ENCODE measurements at places on chromosomes 2 and 18. TPM values are rescaled to one million over a fixed set of nuclear protein-coding genes. Genes with fewer than 3 reads are reported as not detected.

Gene CDH7
- total RNA-seq = 0.40 TPM

Gene CFAP210
- 3.3 TPM for total RNA-seq

Gene SATB2
- total RNA-seq = 2.9 TPM

Gene RAX
- not detected for total RNA-seq

Gene RGPD3
- 0.71 TPM for total RNA-seq

Gene DSC3
- total RNA-seq = 0.51 TPM

Gene TMEM37
- total RNA-seq = 11.5 TPM

Gene NEURL3
- total RNA-seq = 0.31 TPM

GRCh38 chr2:86249579-86250391 lies 50.5 kb downstream of the MRPL35 start:
- peak; percentile 36 for DNase-seq

- DNase-seq = no peak
Measured at GRCh38 chr2:241198381-241199279, 10.2 kb downstream of the ANO7 start.

- no peak for DNase-seq
Measured at GRCh38 chr2:96832408-96832753, 11.4 kb downstream of the ANKRD23 start.

- no peak for DNase-seq
Measured at GRCh38 chr2:227164763-227165291, 403 bp downstream of the COL4A3 start.

- no peak for DNase-seq
Measured at GRCh38 chr2:53549497-53549896, 218.1 kb upstream of the CHAC2 start.

DNA sequence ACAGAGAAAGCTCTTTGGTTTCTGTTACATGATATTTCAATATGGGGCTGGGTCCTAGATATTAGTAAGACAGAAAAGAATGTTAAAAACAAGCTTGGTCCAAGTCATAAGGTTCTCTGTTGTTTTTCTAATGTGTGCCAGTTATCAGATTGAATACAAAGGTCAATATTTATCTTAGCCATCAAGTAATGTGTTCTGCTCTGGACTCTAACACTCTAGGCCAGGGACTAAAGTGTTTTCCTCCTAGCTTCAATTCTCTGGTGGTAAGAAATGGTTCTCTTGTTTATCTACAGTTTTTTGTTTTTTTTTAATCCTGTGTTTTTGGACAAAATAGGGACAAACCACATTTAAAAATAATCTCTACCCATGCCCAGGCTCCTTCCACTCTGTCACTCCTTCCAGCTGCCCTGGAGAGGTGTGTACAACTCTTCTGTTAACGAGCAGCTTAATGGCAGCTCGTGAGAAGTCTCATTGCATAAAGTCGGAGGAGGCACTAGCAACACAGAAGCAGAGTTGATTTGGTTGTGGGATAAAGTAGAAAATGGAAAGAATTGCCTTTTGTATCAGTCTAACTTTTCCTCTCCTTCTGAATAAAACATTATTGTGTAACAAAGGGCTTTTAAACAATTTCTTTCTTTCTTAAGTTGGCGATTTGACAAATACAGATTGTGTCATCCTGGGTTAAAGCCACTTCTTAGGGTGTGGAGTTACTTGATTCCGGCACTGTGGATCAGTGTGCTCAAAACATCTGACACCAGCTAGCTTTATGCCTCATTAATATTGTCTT lies 8.0 kb upstream of the SESTD1 start:
- DNase-seq = peak; percentile 47

GRCh38 chr2:1026141-1026540 lies 75.5 kb downstream of the SNTG2 start:
- no peak for DNase-seq

DNA sequence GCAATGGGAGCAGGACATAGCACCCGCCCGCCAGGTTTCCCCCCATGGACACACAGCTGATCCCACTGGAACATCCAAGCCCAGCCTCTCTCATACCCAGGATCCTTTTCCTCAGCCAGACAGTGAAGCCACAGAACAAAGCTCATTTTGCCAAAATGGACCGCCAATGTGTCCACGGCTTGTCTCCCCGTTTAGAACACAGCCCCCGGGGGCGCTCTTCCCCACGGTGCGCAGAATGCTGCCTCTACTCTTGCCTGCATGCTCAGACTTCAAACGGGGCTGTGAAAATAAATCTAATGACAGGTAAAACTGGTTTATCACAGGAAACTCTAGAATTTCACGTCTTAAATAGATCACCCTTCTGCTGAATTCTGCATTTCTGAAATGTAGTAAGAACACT lies 548.5 kb upstream of the ID2 start:
- DNase-seq = no peak

DNA sequence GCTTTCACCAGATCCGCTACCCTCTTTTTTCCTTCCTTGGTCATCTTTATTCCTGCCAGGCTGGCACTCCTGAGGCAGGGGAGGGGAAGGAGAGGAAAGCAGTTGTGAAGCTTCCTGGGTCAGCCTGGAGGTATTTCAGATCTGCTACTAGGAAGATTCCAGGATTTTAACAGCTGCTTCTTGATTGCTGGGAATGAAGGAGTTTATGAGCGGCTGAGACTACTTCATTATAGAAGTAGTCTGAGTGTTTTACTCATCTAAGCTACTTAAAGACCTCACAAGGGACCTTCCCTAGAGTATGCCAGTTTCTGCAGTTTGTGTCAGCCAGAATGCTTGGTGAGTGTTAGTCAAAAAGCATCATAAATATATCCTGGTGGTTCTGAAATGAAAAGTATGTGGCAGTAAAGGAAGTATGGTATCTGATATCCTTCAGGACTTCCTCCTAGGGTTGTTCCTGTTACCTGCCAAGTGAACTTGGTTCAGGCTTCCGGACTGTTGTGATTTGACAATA lies 1.9 kb downstream of the TANC1 start:
- no peak for DNase-seq

DNA sequence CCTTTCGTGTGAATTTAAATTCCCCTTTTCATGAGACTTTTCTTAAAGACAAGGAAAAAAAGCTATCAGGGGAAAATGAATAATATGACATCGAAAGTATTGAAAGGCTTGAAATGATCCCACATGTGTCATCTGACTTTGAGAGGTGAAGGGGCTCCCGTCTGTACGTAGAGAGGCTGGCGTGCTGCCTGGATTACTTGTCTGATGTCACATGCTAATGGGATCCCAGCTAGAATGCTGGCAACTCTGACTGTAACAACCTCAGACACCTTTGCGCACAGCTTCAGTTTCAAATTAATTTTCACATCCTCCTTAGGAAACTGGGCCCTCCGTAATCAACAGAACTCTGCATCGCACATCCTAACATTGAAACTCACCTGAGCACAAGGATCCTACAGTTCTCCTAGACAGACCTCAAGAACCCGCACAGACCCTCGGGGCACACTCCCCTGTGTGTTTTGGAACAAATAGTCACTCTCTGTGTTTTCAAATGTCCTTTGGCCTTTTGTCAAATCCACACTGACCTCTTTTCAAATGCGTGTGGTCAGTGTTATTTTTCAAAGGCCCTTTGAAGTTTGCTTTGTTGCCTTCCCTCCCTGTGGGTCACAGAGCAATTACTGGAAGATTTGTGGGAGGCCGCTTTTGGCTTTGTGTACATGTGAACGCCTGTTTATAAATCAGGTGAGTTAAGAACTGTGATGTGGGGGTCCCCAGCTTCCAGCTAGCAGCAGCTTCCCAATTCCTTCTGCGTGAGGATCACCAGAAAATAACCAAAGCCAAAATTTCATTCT lies 65.9 kb downstream of the IL1R2 start:
- peak; percentile 69 for DNase-seq

DNA sequence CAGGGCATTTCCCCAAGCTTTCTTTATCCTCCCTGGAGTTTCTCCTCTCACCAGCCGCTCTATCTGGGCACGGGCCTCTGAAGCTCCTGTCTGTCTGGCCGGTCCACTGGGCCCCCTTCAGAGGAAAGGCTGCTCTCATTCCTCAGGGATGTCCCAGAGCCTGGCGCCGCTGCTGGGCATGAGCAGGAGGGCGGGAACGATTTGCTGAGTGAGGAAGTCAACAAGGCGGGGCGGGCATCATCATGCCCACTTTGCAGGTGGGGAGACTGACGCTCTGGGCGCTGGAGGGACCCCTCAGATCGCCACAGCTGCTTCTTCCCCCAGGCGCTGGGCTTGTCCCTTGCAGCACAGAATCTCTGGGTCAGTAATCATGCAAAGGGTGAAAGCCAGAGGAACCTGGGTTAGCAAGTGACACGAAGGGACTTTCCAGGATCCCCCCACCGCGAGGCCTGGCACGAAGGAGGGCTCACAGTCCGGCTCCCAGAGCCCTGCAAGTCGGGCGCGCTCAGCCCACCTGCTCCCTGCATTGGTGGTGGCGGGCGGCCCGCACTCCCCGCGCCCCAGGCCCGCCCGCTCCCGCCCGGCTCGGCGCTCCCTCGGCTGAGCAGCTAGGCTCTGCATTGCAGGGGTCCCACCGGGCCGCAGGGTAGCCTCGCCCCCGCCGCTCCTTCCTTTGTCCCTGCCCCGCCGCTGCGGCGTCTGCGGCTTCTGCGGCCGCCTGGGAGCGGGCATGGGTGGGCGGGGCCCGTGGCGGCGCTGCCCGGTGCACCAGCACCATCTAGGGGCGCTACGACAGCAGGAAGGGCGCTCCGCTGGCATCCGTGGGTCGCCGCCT lies 157.8 kb downstream of the CYRIA start:
- peak; percentile 64 for DNase-seq

- no peak for DNase-seq
Measured at GRCh38 chr2:58398406-58398805, 157.3 kb upstream of the FANCL start.

- no peak for DNase-seq
Measured at GRCh38 chr2:237431372-237431771, 17.4 kb upstream of the COL6A3 start.

DNA sequence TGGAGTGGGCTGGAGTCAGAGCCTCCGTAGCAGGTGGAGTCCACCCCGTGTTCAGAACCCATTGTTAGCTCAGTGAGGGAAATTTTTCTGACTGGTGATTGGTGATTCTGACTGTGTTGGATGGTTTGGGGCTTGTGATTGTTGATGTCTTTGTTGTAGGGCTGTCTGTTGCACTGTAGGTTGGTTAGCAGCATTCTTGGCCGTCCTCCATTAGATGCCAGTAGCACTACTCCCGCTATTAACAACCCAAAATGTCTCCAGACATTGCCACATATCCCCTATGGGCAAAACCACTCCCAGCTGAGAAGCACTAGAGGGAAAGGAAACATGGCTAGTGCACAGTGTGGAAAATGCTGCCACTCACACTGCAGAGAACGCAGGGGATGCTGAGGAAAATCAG lies 51.7 kb downstream of the ARMC9 start:
- DNase-seq = no peak

DNA sequence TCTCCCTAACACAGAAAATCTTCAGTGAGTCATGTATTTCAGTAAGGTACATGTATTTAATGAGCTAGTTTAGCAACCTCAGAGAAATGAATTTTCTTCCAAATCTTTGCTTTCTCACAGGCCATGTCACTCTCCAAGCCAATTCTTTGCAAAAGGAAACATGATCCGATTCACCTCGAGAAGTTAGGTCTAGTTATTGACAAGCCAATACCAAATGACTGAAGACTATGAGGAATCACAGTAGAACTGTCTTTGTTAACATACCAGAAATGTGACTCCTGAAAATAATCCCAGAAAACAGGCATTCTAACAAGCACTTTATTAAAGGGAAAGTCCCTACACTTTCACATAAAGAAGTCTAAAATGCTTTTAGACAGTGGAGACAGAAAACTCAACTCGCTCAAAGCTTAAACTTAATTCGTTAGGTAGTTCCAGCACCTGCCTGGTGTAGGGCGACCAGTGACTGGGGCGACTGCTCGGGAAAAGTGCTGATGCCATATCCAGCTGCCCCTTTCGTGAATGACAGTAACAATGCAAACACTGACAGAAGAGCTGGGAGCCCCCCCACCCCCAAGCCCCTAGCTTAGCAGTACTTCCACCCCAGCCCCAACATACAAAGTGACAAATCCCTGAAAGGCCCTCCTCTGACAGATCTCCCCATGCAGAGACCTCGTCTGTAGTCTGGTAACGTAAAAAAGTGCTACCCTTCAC lies 1.8 kb downstream of the MEMO1 start:
- peak; percentile 31 for DNase-seq

DNA sequence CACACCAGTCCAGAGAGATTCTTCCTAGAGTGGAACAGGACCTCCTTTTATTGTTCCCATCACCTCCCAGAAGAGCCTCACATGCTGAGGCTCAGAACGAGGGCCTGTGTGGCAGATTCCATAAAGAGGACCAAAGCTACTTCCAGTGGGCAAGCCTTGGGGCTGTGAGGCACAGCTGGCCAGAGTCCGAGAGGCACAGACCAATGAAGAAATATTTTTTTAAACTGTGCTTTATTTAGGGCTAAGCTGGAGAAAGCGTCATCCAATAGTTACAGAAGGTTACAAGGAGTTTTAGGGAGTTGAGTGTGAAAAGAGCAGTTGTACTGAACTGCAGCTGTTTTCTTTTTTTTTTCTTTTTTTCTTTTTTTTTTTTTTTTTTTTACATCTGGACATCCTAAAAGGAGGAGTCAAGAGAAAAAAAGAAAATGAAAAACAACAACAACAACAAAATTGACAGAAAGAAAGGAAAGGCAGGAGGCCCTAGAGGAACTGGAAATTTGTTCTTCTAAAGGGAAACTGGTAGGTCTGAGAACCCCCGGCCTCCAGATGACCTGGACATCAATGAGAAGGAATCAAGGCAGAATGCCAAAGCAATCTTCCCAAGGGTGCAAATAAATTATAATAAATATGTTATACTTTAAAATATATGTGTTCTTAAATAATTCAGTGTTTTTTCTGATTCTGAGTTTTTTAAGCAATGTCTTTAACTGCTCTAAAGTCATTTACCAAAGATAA lies 322.6 kb downstream of the CELF4 start:
- no peak for DNase-seq

GRCh38 chr2:231720292-231720986 lies 12.1 kb downstream of the PTMA start:
- no peak for DNase-seq

DNA sequence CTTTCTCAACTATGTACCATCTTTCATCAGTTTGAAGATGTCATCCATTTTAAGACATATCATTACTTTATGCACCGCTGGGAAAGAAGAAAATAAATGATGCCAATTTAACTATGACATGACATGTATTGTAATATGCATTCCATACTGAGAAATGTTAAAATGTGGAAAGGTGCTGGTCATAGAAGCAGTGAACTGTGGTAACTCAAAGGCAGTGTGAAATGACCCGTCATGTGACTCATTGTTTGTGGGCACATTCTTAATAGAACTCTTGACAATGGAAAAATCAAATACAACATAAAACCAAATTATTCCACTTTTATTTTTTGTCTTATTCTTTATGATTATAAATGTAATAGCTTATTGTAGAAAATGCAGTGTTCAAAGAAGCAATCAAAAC lies 455.0 kb upstream of the ST6GAL2 start:
- no peak for DNase-seq

DNA sequence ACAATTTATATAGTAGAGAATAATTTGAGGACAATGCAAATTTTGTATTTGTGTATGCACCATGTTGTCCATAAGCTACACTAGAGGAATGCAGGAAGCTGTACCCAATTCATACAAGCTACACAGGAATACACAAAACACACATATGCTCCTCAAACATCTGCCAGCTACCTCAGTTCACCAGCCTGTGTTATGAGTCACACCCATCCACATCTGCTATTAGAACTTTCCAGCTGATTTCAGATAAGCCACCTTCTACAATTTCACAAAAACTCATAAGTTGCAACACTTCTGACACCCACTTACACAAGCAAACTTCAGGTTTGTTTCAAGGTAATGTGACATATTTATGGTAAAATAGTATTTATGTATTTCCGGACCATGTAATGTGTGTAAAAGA lies 438.9 kb downstream of the SATB2 start:
- DNase-seq = no peak

GRCh38 chr2:853203-853870 lies 97.3 kb upstream of the SNTG2 start:
- no peak for DNase-seq

Data from lung (tissue), 17 donors.